NB4 (cell line): ENCODE measurements at places on chromosomes 16 and 17.

DNA sequence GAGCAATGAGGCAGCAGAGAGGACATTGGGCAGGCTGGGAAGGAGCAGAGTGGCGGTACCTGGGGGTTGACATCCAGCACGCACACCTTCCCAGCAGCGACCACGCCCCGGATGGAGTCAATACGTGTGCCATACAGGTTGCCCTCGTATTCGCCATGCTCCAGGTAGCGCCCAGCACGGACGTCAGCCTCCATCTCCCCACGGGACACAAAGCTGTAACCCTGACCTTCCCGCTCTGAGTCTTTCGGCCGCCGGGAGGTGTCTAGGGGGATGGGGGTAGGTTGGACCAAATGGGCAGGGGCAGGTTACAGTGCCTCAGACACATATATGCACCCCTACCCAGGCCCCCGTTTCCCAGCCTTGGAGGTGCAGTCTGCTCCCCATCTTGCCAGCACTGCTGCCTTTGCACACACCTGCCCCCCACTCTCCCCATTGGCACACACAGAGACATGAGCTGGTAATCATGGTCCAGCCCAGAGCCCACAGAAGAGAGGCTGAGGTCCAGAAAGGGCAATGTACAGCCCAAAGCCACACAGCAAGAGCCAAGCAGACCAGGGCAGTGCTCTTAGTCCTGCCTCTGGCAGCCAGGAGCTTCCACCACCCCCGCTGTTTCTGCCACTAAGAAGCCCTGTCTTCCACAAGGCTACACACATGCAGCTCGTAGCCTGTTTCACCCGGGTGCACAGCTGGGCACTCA is 27.5 kb downstream of the MPP2 start:
- no peak for DNase-seq

GRCh38 chr16:55914383-55914782 is 39.2 kb upstream of the CES5A start:
- DNase-seq = no peak

DNA sequence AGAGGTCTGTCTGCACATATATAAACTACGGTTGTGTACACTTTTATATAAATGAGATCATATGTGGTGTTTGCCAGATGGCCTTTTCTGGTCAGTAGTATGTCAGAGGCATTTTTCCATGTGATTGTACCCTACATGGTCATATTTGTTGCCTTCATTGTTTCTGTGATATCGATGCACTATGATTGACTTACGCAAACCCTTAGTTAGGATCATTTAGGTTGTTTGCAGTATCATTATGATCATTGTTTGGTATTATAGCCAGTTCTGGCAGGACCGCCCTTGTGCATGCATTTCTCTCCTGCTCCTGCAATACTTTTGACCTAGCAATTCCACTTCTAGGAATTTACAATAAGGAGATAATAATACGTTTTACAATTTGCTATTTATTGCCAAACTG is 169.1 kb downstream of the MSI2 start:
- DNase-seq = no peak

GRCh38 chr16:53839150-53839549 is 135.2 kb downstream of the FTO start:
- DNase-seq = no peak

- peak; percentile 83 for DNase-seq
Measured at GRCh38 chr17:5249615-5250014, 15.0 kb upstream of the SCIMP start.

DNA sequence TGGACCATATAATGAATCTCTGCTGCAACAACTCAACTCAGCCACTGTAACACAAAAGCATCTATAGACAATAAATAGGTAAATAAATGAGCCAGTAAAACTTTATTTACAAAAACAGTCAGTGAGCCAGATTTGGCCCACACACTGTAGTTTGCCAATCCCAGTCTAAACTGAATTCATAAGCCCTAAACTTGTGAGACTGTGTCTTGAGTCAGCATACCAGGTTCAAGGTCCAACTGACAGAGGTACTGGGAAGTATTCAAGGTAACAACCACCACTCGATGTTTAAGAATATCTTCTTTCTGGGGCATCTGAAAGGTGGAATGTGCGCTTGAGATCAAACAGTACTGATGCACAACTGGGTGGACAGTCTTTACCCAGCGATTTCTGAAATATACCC is 94.2 kb downstream of the HELZ start:
- DNase-seq = no peak

- DNase-seq = peak; percentile 71
Measured at GRCh38 chr16:70715055-70715858, 29.4 kb upstream of the MTSS2 start.

DNA sequence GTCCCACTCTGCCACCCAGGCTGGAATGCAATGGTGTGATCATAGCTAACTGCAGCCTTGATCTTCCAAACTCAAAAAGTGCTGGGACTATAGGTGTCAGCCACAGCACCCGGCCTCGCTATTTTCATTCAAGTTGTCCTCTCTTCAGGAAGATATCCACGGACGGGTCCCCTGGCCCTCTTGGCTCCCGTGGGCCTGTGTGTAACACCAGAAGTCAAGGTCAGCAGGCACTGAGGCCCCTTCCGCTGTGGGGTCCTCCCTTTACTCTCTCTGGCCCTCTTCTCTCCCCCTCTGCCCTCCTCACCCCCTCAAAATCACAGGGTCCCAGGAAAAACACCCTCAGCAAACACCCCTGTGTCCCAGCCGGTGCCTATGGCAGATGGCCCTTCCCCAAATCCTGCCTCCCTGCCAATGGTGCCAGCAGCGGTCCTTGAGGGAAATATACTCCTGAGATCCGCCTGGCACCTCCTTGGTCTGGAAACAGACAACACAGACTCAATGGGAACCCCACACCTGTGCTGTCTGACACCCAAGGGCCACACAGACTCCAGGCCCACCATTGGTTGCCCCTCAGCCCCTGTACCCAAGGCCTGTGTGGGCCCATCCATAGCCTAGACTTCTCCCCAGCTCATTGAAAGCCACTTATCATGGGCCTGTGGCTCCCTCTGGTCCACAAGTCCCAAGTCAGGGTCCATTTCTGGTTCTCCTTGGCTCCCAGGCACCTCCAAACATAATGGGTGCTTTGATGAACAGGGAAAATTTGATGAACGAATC is 221.5 kb downstream of the ZNF423 start:
- DNase-seq = no peak

- no peak for DNase-seq
Measured at GRCh38 chr17:79202480-79202879, 127.9 kb downstream of the ENGASE start.

DNA sequence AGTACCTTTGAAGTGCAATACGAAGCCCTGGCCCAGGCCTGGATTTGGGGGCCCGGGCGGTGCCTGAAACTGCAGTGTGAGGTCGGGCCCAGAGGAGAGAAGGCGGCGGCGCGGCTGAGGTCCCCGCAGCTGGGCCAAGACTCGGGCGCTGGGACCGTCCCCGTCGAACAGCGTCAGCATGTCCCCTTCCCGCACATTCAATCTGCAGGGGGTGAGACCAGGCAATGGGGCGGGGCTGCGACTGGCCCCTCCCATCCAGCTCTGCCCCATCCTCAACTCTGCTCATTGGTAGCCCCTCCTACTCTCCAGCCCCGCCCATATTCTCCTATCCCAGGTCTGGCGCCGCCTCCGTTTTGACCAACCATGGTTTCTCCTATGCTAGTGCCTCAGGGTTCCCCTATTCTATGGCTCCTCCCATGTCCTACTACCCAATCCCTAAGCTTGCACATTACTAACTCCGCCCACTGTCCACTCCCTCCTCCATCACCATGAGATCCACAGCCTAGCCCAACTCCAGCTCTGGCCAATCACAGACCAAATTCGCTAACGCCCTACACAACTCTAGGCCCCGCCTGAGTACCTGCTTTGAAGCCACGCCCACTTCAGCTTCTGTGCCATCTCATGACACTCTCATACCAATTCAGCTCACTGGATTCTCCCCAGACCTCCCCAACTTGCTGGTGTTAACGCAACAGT is 14.4 kb upstream of the CDIPT start:
- peak; percentile 70 for DNase-seq

GRCh38 chr17:39775031-39775430 is 37.3 kb downstream of the GRB7 start:
- no peak for DNase-seq

DNA sequence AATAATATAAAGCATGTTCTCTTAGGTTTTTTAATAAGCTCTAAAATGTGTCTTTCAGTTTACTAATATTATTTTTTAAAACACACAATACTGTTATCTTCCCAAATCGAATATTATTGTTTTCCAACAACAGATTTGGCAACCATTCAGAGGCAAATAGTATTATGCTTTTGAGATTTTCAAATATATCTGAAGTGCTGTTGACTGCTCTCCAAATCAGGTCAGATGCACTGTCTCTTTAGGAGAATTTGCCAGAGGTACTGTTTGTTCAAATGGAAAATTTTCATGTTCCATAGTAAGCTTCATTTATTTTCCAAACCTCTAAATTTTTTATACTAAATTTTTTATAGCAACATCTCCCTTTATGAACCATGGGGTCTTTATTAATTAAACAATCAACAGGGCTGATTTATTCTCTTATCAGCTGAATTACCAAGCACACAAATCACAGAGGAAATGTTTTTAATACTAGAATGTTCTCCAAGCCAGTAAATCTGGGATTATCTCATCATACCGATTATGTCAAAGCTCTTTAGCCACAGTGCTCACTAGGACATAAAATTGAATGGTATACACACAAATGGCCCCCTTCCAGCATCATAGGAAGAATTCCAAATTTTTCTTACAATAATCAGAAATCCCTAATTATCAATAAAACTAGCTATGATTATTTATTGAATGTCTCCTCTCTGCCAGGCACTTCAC is 108.8 kb upstream of the HLF start:
- no peak for DNase-seq

- no peak for DNase-seq
Measured at GRCh38 chr17:53724726-53725125, 98.0 kb upstream of the KIF2B start.

DNA sequence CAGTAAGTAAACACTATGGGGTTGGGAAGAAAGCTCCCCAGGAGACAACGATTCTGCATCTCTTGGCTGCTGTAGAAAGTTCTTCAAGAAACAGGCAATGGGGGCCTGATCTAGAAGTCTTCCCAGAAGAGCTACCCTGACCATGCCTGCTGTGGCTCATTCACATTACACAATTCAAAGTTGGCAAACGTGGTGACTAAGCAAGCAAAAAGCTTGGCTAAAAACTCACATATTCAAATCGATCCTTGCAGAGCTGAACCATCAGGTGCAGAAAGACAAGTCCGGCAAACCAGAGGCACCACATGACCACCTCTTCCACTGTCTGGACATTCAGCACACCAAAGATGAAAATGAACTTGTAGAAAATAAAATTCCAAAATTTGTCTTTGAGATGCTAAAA is 16.1 kb downstream of the AMFR start:
- peak; percentile 53 for DNase-seq

GRCh38 chr17:67750067-67750466 is 32.3 kb downstream of the NOL11 start:
- DNase-seq = no peak
